ENCODE measurements at places on chromosomes 12 and 14.

DNA sequence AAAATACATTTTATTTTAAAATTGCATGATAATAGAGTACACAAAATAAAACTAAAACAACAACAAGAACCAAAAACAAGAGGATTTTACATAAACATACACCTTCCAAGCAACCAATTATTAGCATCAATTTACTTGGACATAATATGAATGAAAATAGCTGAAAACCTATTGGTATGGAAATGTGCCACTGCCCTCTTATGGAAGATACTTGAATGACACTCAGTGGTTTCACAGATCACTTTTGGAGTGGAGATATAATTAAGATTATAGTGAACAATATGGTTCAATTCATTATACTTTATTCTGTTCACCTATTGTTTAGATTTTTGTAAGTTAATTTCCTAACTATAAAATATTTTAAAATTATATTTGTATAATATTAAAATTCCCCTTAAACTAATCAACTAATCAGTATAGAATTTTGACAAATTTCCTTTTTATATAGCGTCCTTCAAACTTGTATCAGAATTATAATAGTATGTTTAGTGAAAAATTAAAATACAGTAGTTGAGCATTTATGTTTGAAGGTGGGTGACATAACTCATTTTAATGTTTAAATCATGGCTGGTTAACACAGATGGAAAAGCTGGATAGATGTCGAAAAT is 70.1 kb downstream of the SLC6A15 start:
- peak; percentile 49 for DNase-seq

GRCh38 chr12:42612231-42612613 is 22.7 kb upstream of the PRICKLE1 start:
- no peak for DNase-seq

DNA sequence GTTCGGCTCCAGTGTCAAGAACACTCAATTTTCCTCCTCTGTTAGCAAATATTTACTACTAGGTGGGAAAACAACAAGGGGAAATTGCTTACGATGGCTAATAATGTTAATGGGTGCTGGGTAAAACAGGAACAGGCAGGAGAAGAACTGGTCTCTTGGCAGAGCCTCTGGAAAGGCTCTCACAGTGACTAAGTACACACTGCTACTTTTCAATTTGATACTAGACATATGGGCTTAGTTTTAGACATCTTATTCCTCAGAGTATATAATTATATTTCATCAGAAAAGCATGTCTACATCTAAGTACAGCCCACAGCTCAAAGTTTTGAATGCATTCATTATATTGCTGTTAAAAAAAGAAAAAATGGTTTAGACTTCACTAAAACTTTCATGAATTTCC is 65.4 kb upstream of the SAV1 start:
- no peak for DNase-seq

- DNase-seq: no peak
Observed at GRCh38 chr12:32332446-32332845, 66.9 kb upstream of the FGD4 start.

DNA sequence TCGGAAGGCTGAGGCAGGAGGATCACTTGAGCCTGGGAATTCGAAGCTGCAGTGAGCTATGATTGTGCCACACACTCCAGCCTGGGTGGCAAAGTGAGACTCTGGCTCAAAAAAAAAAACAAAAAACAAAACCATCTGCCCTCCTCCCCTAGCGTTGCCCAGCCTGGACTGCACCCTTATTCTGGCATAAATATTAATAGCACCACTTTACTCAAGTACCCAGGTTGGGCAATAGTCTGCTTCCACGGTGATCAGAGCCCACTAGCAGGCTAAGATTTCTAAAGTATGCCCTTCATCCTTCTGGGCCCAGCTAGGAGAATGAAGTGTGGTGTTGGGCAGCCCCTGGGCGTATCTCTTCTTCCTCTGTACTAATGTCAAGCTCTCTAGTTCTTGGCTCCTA is 33.3 kb downstream of the KCTD10 start:
- DNase-seq: no peak

DNA sequence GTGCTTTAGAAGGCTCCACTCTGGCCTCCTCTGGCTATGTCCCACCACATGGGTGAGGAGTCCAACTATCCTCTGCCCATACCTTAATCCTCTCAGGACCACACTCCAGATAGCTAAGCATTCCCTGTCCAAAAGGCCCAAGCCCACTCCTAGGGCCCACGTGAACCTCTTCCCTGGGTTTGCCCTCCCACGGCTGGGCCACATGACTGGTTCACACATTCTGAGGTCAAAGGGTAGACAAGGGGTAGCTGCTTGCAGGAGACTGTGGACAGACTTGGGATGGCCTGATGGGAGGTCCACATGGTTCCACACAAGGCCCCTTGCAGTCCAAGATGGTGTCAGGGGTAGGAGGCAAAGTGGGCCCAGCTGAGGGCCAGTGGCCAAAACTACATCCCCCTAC is 6.0 kb upstream of the PCK2 start:
- DNase-seq: no peak

DNA sequence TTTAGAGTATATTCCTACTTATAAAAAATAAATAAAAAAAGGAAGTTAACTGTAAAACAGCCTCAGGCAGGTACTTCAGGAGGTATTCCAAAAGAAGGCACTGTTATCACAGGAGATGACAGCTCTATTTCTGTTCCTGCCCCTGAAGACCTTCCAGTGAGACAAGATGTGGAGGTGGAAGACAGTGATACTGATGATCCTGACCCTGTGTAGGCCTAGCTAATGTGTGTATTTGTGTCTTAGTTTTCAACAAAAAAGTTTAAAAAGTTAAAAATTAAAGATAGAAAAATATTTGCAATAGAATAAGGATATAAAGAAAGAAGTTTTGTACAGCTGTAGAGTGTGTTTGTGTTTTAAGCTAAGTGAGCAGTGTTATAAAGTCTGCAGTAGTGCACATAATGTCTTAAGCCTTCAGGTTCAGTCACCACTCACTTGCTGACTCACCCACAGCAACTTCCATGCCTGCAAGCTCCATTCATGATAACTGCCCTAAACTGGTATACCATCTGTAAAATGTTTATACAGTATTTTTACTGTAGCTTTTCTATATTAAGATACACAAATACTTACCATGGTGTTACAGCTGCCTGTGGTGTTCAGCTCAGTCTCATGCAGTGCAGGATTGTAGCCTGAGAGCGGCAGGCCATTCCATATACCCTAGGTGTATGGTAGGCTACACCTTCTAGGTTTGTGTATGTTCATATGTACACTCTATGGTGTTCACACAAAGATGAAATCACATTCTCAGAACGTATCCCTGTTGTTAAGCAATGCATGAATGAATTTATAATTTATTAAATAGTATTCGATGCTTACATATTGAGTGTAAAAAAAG is 121.1 kb downstream of the ANO6 start:
- DNase-seq: no peak

DNA sequence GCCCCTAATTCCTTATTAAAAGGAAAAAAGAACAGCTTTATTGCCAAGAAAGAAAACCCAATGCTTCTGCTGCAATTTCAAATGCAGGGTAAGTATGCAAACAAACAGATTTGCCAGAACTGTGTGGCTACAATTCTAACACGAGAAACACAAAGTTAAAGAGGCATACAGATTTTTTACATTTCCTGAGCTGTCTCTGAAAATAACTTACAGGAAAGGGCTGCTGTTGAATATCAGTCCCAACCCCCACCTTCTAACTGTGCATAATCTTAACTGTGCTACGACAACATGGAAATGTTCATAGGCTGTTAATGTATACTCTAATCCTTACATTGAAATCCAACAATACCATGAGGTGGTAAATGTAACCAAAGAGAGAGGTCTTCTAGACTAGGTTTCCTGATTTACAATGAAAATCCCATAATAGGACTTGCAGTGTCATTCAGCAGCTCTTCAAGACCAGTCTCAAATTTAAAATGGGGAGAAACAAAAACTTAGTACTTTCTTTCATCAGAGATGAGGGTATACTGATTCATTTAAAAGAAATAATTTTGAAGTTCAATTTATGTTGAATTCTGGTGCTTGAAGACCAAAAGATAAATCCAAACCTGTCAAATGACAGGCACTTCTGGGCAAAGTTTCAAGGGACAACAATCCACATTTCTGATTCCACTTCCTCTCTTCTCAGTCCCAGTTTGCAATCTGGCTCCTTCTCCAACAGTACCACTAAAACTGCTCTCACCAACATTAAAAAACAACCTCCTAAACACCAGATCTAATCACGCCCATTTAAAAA is 14.4 kb downstream of the FGD6 start:
- no peak for DNase-seq

GRCh38 chr14:23537351-23538049 is 14.1 kb downstream of the ZFHX2 start:
- peak; percentile 58 for DNase-seq

GRCh38 chr14:90900476-90901083 is 84.3 kb upstream of the TTC7B start:
- DNase-seq: no peak

DNA sequence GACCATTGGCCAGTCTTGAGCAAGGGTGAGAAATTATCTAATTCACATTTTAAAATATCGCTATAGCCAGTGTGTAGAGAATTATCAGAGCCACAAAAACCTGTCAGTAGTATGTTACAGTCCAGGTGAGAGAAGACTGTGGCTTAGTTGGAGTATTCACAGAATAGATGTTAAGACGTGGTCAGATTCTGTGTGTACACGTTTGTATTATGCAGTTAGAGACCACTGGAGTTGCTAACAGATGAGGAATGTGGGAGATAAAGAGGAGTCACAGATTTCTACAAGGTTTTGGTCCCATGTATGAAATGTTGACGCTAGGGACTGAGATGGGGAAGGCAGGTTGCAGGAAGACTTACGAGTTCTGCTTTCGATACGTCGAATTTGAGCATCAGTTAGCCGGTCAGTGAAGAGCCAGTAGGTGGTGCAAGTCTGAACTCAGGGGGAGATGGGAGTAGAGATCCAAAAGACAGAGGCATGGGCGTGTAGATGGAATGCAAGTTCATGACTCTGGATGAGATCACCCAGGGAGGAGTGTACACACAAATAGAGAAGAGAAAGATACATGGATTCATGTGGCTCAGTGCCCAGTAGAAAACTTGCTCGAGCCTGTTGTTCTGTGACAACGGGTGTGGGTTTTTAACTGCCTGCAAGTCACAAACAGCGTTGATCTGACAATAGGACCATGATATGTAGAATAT is 114.8 kb upstream of the FLRT2 start:
- peak; percentile 19 for DNase-seq

Measured in spinal cord (tissue), 10 donors.